Smooth muscle cell of bladder (primary cell): ENCODE measurements at places on chromosomes 16 and 17. TPM values are rescaled to one million over a fixed set of nuclear protein-coding genes. Genes with fewer than 3 reads are reported as not detected.

The KRT39 gene
- not detected in 2 replicates for total RNA-seq

The C16orf92 gene
- total RNA-seq: not detected in 2 replicates

The RNF157 gene
- total RNA-seq: 0.09 and 0.28 TPM in 2 replicates

The TNFAIP1 gene
- total RNA-seq: 24.6 and 26.7 TPM in 2 replicates

The YBX2 gene
- 0.09 TPM in 1 of 2 replicates, not detected in the other for total RNA-seq

The TMC7 gene
- total RNA-seq: 0.28 TPM in 2 replicates

The EEF2K gene
- 14.2 and 16.9 TPM in 2 replicates for total RNA-seq

The PRPSAP1 gene
- total RNA-seq: 24.5 and 32.7 TPM in 2 replicates

The CCL4 gene
- not detected in 2 replicates for total RNA-seq

The ADCY7 gene
- 41.2 and 59.7 TPM in 2 replicates for total RNA-seq

The NUBP2 gene
- 49.5 and 49.8 TPM in 2 replicates for total RNA-seq

The KRT16 gene
- 0.28 and 0.37 TPM in 2 replicates for total RNA-seq

The KRTAP9-2 gene
- total RNA-seq: not detected in 2 replicates

The PRSS22 gene
- not detected in 2 replicates for total RNA-seq

The PGP gene
- 5.3 and 7.8 TPM in 2 replicates for total RNA-seq

The KCNH6 gene
- not detected in 2 replicates for total RNA-seq

The CCDC78 gene
- total RNA-seq: 1.1 and 1.7 TPM in 2 replicates

The CCL17 gene
- total RNA-seq: not detected in 2 replicates

The ARHGDIG gene
- total RNA-seq: 0.28 and 1.8 TPM in 2 replicates

The MRTFB gene
- 3.0 and 3.3 TPM in 2 replicates for total RNA-seq

The ALOX15B gene
- 0.18 TPM in 1 of 2 replicates, not detected in the other for total RNA-seq

The CHST5 gene
- total RNA-seq: not detected in 2 replicates

The HOXB4 gene
- total RNA-seq: under 0.01 TPM in 1 of 2 replicates, not detected in the other

The CCL1 gene
- not detected in 2 replicates for total RNA-seq

The XYLT1 gene
- total RNA-seq: 11.6 and 12.5 TPM in 2 replicates

The LRRC3C gene
- not detected in 2 replicates for total RNA-seq

The MAF gene
- 18.2 and 21.9 TPM in 2 replicates for total RNA-seq

The SDK2 gene
- total RNA-seq: under 0.01 and 0.09 TPM in 2 replicates

The NXN gene
- 47.5 and 68.6 TPM in 2 replicates for total RNA-seq

The NUDT21 gene
- total RNA-seq: 53.0 TPM in 2 replicates

The TP53TG3D gene
- 0.14 TPM in 1 of 2 replicates, not detected in the other for total RNA-seq

The ADAM11 gene
- 0.14 and 0.18 TPM in 2 replicates for total RNA-seq

The OR1F1 gene
- total RNA-seq: not detected in 2 replicates

The SMIM5 gene
- not detected in 2 replicates for total RNA-seq

The ASB16 gene
- total RNA-seq: under 0.01 and 0.09 TPM in 2 replicates

The DNAAF1 gene
- not detected in 2 replicates for total RNA-seq

The ACSM3 gene
- total RNA-seq: 0.71 and 0.83 TPM in 2 replicates

The SLC16A6 gene
- total RNA-seq: 0.18 and 1.00 TPM in 2 replicates

The NPW gene
- 0.18 and 0.43 TPM in 2 replicates for total RNA-seq

The PNMT gene
- not detected in 2 replicates for total RNA-seq

The ADORA2B gene
- total RNA-seq: 32.9 and 39.1 TPM in 2 replicates

The TPSD1 gene
- total RNA-seq: not detected in 2 replicates

The CRHR1 gene
- not detected in 2 replicates for total RNA-seq

The STAT3 gene
- 99.1 and 133 TPM in 2 replicates for total RNA-seq
